CD4-positive, alpha-beta T cell treated with Interleukin-12 subunit alpha and Interleukin-12 subunit beta, for 1 hour (primary cell): ENCODE measurements at places on chromosomes 16 and 17.

DNA sequence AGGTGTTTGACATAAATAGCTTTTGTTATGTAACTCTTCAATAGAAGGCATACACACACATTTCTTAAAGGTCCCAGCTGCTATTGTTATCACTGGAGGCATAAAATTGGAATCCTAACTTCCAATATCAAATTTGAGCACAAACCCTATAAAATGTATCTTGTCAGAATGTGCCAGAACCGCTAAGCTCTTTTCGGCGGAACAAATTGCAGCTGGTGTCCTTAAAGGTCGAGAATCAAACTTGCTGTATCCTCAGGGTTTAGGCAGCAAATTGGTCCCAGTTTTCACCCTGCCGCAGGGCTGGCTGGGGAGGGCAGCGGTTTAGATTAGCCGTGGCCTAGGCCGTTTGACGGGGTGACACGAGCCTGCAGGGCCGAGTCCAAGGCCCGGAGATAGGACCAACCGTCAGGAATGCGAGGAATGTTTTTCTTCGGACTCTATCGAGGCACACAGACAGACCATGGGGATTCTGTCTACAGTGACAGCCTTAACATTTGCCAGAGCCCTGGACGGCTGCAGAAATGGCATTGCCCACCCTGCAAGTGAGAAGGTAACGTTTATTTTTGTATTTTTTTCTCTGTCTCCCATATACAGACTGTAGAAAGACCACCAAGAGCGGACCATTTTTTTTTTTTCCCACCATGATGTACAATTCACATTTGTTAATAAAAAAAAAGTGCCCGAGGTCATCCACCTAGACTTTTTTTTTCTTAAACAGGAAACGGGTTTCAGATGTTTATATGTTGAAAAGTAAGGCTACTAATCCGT is 297.1 kb downstream of the IRF8 start:
- DNase-seq: no peak

DNA sequence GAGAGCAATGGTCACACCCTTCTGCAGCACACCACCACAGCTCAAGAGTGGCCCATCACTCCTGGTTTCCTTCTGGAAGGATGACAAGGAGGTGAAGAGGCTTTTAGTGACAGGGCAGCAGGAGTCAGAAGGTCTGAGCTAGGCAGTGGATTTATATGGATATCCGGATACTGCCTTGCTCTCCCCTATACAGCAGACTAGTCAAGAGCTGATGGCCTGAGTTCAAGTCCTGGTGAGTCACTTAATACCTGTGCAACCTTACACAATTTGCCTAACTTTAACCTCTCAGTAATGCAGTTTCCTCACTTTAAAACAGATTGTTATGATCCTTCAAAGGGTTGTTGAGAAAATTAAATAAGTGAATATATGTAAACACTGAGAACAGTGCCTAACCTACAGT is 22.9 kb downstream of the MYO18A start:
- no peak for DNase-seq

- no peak for DNase-seq
These were observed 13.2 kb upstream of the ATP2A3 start for GRCh38 chr17:3977387-3977786.

- no peak for DNase-seq
These were observed 69.9 kb upstream of the CDH5 start for GRCh38 chr16:66296591-66296990.

GRCh38 chr17:68776451-68776850 is 175.3 kb upstream of the FAM20A start:
- DNase-seq: no peak

DNA sequence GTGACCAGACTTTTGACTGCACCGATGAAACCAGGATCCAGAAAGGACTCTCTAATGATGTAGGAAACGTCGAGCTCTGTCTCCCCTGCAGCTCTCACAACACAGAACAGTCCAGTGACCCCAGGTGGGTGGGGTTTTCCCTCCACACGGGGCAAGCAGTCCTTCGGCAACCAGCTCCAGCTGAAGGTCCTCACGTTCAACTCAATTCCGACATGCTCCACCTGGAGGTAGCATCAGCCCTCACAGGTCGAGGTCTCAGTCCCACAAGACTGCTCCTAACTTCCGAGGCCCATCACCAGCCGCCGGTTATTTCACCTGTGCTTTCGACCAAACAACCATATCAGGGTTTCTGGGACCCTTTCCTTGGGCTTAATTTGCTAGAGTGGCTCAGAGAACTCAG is 28.2 kb downstream of the ITGAE start:
- DNase-seq: no peak

GRCh38 chr16:65308506-65308905 is 186.6 kb upstream of the CDH11 start:
- no peak for DNase-seq

GRCh38 chr16:46899443-46900143 is 15.4 kb downstream of the GPT2 start:
- no peak for DNase-seq

- no peak for DNase-seq
These were observed 7.6 kb downstream of the SGCA start for GRCh38 chr17:50173335-50173941.

- no peak for DNase-seq
These were observed 49.7 kb downstream of the TOX3 start for GRCh38 chr16:52497067-52497816.

GRCh38 chr16:84931107-84931494 is 80.2 kb downstream of the ZDHHC7 start:
- no peak for DNase-seq

- no peak for DNase-seq
These were observed 20.7 kb downstream of the MYBBP1A start for GRCh38 chr17:4534515-4534914.

- DNase-seq: peak; percentile 84
These were observed 10.8 kb downstream of the HID1 start for GRCh38 chr17:74961657-74962350.

- no peak for DNase-seq
These were observed 472.8 kb downstream of the MAF start for GRCh38 chr16:79127766-79128165.

- no peak for DNase-seq
These were observed 6.0 kb downstream of the ZNF213 start for GRCh38 chr16:3140603-3141427.

GRCh38 chr16:57798953-57799599 is 3.2 kb downstream of the KIFC3 start:
- DNase-seq: no peak

DNA sequence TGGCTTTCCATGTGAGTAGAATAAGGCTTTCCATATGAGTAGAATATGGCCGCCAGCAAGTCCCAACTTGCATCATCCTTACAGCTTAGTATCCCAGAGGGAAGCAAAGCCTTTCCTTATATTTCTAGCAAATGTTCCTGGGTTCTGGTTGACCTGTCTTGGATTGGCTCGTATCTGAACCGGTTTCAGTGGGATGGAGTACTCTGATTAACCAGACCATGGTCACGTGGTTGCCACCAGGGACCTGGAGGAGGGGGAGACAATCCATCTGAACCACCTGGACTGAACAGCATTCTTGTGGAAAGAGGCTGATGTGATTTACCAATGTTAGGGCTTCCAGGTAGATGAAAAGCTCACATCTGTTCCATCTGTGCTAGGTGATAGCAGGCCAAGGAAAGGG is 89.0 kb downstream of the SHISA6 start:
- no peak for DNase-seq

- DNase-seq: no peak
These were observed 769 bp downstream of the TMEM88 start for GRCh38 chr17:7855660-7856010.

DNA sequence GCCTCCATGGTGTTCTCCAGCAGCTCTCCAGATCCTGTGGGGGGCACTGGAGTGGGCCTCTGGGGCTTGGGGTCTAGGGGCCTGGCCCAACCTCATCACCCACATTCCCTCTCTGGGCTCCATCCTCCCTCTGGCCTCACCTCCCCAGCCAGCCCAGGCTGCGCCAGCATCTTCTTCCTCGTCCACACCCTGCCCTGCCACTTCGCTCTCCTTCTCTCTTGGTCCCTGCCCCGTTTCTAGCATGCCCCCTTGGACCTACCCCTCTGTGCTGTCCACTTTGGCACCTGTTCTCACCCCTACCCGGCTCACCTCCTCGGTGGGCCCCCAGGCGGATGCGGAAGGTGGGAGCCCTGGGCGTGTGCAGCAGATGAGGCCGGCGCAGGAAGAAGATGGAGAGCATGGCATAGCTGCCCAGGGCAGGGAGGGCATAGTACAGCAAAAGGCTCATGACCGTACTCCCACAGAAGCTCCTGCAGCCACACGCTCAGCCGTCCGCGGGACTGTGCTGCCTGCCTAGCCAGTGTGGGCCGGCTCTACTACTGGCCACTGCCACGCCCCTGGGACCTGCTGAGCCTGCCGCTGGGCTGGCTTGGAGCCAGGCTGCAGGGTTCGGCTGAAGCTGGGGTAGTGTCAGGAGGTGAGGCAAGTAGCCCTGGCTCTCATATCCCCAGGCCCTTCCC is at the start of gene GDPD3:
GDPD3 (minus strand) TSS at position 507 of the 680 bp plus-strand sequence; CDS start at position 448, 59 bp downstream.
- no peak for DNase-seq

- peak; percentile 94 for DNase-seq
These were observed 9.3 kb downstream of the CORO6 start for GRCh38 chr17:29613352-29613837.

DNA sequence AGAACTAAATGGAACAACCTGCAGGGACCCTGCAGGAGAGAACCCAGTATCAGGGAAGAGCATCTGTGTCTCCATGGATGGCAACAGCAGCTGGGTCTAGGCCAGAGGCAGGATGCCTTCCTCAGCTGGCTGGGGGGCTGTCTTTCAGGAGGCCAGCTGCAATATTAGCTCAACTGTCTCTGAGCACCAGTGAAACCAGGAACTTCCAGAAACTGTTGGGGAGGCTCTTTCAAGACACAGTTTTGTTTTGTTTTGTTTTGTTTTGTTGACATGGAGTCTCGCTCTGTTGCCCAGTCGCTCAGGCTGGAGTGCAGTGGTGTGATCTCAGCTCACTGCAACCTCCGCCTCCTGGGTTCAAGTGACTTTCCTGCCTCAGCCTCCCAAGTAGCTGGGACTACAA is 7.6 kb downstream of the GPR142 start:
- no peak for DNase-seq

DNA sequence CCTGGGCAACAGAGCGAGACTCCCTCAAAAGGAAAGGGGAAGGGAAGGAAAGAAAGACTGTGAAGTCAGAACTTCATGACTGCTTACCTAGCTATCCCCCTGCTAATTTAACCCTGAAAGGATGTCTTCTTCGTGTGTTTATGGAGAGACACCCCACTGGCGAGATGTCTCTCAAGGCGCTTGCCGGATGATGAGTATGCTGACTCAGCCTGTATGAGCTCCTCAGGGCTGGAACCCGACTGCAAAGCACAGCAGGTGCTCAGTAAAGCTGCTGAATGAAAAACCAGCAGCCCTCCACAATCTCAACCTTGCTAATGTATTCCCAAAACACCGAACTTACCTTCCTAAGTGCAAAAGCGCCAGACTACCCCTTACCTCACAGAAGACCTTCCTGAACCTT is 2.3 kb downstream of the ANKFY1 start:
- DNase-seq: no peak
